HTR-8/SVneo (cell line): ENCODE measurements at places on chromosomes 7 and 10.

- DNase-seq, result no peak
Observed at GRCh38 chr10:85598646-85599045, 767.9 kb downstream of the GRID1 start.

- no peak for DNase-seq
Observed at GRCh38 chr10:68271196-68271882, 39.4 kb upstream of the ATOH7 start.

- DNase-seq, result no peak
Observed at GRCh38 chr7:35908331-35909216, 107.7 kb downstream of the SEPTIN7 start.

DNA sequence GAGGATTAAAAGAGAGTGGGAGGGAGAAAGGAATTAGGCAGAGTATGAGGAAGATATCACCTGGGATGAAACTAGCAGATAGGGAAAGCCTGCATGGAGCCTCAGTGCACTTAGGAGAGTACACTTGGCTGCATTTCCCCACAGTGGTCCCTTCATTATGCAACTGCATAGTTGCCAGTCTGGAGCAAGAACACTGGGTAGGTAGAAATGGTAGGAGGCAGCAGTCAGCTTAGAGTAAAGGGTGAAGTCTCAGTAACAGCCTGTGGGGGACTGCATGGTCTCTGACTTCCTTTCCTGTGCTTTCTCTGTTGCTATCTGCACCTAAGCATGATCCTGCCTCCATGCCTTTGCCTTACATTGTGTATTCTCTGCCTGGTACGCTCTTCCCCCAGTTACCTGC, 14.0 kb upstream of the PCGF5 start:
- no peak for DNase-seq

DNA sequence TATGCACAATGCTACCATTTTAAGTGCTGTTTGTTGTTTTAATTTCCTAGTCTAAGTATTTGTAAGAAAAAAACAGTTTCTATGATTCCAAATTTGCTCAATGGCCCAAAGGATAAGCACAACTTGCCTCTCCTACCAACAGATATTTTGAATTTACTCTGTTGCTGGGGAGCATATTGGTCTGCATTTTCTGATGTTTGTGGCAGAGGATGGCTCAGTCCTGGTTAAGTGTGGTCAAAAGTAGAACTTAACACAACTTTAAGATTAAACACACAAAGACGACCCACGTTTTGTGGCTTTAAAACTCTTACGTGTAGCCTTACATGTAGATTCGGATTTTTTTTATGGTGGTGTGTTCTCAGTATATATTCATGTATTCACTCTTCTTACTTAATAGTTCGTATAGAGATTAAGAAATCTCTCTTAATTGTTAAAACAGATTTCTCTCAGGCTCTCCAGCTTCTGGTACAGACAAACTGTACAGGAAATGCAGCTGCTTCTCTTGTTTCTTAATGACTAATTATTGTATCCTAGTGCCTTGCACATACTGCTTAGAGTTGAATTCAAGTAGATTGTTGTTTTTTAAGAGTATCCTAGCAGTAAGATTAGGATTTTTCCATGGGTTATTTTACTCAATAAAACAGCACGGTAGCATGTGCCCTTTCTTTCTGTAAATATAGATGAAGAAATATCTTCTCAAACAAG, 86.2 kb downstream of the GPR85 start:
- no peak for DNase-seq

DNA sequence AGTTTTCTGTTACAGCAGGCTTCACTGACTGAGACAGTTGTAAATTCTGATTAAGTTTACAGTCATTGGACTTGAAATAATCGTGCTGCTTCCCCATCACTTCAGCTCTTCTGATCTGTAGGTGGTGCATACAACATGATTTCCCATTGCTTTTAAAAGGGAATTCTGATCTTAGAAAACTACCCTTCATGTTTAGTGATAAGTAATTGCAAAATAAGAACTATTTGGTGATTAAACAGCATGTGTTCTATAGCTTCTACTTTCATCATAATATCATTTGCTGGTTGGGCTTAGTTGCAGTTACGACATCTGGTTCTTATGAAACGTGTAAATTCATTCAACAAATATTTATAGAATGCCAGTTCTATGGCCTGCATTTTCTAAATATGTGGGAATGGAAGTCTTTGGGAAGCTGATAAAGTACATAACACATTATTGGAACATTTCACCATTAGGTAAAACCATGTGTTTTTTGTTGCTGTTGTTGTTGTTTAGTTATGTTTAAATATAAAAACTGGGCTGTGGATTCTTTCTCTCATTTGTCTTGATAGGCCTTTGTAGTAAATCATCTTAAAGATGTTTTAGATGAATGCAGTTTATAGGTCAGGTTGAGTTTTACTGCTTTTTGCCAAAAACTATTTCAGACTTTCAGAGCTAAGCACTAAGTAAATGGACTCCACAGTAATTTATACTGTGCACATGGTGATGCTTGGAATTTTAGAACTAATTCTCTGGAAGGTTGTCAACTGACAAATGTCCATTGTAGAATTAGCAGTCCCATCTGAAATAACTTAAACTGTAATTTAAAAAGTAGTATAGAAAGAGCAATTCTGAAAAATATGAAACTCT, 13.1 kb downstream of the GNAI1 start:
- DNase-seq, result no peak

DNA sequence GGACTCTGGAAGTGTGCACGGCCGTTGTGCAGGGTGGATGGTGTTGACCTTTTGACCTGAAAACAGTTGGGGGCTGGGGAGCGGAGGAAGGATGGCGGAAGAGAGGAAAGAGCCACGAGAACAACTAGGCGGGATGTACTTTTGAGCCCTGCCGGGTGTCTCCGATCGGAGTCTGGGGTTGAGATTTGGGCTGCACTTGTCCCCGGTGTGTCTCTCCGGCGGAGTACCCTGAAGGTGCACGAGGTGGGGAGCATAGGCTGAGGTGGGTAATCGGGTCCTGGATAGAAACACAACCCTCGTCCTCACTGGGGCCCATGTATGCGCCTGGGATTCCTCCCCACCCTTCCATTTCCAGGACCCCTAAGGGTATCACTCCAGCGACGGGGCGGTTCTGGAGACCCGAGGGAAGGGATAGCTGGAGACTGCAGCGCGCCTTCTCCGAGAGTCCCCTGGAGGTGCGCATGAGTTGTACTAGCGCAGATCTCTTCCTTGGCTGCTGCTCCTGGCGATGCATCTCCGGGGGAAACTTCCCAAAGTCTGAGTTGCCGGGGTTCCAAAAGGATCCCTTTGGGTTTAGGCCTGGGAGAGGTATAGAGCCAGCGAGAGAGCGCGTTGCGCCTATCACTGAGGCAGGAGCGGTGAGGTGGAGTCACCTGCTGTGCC, 4.6 kb upstream of the HMX2 start:
- no peak for DNase-seq

- DNase-seq, result no peak
Observed at GRCh38 chr7:66974986-66975590, 20.3 kb downstream of the SBDS start.

- no peak for DNase-seq
Observed at GRCh38 chr10:42985436-42986316, 91.2 kb upstream of the RET start.

- DNase-seq, result no peak
Observed at GRCh38 chr10:29668628-29669027, 33.9 kb upstream of the SVIL start.

GRCh38 chr7:295155-296154, 5.5 kb downstream of the FOXL3 start:
- DNase-seq, result no peak

- DNase-seq, result no peak
Observed at GRCh38 chr7:120874722-120875121, 16.8 kb upstream of the TSPAN12 start.

DNA sequence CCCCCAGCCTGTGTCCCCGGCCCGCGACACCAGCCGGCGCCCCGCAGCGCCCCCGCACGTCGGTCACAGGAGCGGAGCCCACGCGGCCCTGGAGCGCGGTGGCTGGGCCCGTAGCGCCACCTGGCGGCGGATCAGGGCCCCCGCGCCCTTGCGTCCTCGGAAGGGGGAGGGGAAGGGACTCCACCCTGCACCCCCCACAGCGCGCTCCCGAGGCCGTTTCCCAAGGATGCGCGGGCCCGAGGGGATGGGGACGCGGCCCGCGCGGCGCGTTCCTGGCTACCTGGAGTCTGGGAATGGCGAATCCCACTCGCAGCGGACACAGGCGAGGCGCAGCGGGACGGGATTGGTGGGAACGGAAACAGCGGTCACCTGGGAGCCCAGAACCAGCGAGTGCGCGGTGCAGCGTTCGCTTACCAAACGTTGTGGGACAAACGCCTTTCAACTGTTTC, 23.8 kb upstream of the MKI67 start:
- peak; percentile 52 for DNase-seq

DNA sequence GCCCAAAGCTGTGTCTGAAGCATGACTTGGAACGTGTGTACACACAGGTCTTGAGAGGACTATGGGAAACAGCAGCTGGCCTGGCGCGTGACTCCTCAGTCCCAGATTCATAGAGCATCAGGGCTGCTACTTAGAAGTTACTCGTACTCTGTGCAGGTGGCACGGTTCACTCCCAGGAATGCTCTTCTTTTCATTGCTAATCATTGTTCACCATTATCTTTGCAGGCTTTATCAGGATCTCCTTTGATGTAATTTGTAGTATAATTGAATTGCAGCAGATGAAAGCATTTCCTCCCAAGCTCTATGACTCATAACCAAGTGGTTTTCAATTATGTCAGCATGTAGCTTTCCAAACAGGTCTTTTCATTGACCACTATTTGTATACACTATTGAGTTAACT, 938.9 kb downstream of the NRG3 start:
- DNase-seq, result no peak

- DNase-seq, result peak; percentile 85
Observed at GRCh38 chr7:139109188-139109982, at the start of gene ZC3HAV1. Gene ZC3HAV1, minus strand, starts transcription at chr7:139109720. Its CDS starts 389 bp downstream, at chr7:139109331.

DNA sequence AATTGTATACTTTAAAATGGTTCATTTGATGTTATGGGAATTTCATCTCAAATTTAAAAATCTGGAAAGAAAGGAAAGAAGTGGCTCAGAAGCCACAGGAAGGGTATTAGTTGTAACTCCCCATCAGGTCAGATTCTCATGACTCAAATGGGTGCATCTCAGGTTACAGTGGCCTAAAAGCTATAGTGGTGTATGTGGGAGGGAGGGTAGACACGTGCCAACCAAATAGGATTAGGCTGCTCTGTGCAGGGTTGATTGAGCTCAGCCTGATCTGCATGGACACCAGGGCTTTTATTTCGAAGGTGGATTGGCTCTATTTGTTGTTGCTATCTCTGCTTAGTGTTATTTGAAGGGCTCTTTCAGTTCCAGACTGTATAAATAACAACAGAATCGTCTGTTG, 121.5 kb upstream of the PRR15 start:
- DNase-seq, result peak; percentile 24

DNA sequence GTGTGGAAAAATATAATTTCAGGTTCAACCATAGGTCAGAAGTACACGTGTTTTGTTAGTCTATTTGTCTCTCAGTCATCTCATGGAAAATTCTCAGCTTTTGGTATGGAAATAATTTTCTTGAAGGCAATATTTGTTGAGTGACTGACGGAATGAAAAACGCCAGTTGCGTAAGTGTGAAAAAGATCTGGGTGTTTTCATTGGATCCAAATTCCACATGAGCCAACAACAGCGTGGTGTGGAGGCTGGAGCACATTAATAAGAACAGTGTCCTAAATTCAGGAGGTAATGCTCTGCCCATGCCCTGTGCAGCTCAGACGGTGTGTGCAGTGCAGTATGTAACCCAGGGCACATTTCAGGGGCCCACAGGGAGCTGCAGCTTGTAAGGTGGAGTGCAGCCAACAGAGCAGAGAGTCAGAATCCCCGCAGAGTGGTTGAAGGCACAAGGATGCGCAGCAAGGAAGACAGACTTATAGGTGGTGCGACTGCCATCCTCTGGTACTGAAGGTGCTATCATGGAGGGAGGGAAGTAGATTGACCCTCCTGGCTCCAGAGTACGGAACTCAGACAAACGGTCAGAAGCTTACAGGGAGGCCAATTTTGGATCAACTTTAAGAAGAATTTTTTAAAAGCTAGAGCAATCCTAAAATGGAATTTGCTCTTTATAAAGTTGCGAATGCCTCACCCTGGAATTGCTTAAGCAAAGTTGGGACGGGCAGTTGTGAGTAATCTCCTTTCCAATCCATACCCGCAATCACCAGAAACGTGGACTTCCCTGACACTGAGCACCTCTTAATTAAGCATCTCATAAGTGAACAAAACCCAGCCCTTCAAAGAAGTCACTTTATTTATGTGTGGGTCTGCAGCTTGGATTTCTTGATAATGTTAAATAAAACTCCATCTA, 38.0 kb downstream of the EGFR start:
- DNase-seq, result no peak

DNA sequence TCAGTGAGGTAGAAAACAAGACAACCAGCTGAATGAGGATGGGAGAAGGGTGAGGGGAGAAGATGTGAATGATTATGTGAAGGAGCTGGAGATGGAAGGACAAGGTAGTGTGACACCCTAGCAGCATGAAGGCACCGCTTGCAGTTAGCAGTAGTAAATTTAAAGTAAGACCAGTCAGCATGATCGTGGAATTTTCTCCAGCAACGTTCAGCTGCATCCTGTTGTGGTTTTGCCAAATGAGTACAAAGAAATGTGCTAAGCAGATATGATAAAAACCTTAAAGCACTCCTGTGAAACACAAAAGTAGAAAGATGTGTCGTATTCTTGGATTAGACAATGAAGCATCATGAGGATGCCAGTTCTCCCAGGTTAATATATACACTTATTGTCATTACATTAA, 34.1 kb upstream of the IFRD1 start:
- DNase-seq, result no peak

DNA sequence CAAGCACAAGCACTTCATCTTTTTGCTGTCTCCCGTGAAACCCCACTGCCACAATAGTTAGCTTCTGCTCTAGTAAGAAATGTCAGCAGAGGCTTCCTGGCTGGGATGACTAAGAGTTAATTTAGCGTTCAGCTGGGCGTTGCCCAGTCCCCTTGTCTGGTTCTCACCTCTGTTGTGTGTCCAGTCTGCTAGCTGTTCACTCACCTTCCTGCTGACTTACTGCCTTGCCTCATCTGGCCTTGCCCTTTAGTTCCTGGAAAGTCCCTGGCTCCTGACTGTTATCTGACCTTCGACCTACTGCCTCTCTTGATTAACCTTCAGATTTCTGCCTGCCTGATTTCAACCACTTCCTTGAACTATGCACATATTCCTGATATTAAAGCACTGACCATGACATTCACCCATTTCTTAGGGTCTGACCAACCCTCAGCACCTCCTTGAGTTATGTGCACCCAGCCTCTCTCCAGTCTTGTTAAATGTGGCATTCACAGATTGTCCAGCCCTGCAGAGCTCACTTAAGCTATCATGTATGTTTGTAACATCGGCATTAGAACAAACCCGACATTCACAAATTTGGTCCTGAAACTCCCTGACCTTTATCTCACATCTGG, 30.3 kb downstream of the C7orf33 start:
- DNase-seq, result no peak

DNA sequence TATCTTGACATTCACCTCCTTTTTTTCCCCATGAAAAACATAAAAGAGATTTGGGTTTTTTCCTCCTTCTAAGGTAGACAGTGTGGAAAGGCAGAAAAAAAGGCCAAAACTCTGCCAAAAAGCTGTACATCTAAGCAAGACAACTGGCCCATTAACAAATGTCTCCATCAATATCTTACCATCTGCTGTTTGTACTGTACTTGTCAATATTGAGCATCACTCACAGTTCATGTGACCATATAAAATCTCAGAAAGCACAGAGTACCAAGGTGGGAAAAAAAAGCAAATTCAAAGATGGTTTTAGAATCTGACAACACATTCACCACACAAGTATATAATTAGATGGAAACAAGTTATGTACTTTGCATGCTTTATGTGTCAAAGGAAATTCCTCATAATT, 52.6 kb downstream of the CACNA2D1 start:
- DNase-seq, result no peak

- DNase-seq, result no peak
Observed at GRCh38 chr7:101205901-101206664, 5.2 kb upstream of the MOGAT3 start.
